ENCODE measurements at places on chromosomes 12 and 14.

DNA sequence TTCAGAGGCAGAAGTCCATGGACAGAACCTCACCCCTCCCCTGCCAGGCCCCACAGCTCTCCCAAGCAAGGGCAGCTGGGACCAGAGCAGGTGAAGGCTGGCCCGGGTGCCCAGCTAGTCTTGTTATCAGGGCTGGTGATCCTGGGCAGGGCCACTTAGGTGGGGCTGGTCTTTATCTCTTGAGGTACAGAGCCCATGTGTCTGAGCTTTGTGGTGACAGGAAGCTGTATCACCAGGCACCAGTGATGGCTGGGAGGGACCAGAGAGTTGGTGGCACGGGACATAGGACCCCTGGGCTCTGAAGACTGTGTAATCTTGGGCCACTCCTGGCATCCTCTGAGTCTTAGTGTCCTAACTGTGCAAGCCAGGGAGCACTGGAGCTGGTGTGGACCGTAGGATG lies 12.8 kb upstream of the HPD start:
- no peak for DNase-seq

DNA sequence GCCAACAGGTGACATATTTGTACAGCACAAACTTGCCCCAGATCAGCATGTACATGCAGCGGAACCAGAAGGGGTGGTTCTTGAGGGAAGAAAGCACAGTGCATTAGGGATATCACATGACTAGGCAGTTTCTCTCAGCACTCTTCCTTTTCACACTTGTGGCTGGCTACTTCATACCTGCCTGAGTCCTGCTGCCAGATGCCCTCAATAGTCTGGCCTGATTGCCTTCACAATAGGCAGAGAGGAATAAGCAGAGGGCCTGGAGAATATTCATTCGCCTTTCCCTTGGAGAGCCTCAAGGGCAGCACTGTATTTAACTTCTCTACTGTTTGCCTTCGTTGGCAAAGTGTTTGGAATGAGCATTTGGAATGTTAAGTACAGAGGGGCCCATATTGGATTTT lies 7.9 kb downstream of the EMG1 start:
- DNase-seq = no peak

DNA sequence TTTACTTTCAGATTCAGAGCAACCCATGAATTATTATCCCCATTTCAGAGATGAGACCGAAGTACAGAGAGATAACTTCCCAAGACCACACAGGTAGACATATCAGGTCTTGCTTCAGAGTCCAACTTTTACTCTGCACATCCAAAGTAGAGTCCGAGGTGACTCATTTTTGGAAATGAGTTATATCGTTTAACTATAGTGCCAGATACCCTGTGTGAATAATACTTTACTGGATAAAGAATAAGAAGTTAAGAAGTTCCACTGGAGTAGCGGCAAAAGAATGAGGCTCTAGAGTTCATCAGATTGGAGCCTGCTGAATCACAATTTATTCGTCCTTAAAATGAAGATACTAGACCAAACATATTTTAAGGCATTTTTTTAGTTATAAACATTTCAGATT lies 124.7 kb downstream of the EPS8 start:
- peak; percentile 6 for DNase-seq

DNA sequence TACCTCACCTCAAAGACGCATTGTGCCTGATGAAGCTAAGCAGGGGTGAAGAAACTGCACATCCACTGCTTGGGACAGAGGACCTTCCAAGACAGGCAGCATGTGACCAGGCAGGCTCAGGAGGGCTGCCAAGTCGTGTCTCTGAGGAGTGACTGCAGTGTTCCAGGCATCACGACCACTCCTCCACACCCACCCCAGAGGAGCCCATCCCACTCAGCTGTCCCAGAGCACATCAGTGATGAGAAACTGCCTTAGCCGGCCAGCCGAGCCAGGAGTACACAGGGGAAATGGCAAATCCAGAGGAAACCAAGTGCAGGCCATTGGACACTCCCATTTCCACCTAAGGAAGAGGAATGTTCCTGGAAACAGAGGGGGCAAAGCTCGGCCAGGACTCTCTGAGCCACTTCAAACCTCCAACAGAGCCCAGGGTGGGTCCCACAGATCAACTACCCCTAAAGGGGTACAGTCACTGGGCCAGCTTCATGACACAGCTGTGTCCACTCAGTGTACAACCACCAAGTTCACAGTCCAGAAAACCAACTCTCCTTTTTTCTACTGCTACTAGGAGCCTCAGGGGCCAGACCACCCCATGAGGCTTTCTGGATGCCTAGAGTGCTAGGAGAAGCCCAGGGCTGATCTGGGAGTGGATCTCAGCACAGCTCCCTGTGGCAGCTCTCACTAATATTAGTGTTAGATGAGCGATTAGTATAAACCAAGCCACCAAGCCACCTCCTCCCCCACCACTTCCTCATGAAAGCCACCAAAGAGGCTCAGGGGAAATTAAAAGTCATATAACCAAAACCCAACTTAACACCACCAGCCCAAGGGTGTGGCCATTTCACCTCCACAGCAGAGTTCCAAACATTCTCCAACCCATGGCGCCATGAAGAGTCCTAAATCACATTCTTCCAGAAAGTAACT lies 15.4 kb downstream of the PXN start:
- no peak for DNase-seq

DNA sequence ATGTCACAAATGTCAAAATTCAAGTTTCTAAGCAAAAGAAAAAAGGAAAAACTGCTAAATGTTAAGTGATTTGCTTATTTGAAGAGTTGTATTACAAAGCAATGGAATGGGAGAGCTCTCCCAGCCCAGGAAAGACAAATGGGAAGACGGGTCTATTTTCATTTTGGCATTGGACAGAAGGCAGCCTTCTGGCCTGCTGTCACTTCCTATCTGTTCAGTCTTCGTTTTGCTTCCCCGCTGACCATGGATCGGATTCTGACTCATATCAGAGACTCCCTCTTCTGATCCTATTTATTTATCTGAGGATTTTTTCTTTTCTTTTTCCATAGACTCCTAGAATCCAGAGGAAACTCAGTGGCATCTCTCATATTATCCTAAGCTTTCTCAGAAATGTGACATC lies 634.9 kb downstream of the DIO2 start:
- no peak for DNase-seq

DNA sequence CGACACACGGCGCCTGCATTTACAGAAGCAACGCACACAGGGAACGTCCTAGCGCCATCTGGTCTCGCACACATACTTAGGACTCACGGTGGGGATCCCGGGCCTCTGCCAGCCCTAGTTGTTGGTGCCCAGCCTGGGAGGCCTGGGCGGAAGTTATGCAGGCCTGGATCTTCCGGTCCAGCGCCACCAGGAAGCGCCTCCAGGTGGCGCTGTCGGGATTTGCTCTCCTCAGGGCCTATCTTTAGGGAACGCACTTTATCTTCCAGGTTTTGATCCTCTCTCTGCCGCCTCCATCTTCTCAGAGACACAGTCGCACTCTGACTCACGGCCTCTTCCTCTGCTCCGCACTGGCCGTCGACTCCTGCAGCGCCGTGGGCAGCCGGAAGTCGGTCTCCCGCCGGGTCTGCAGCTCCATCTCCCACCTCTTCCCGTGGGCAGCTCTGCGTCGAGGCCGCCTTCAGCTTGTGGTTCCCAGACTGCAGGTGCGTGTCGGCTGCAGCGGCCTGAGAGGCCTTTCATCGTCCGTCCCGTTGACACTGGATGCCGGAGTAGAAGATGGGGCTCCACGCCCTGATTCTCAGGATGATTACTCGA lies 760.4 kb downstream of the TMEM121 start:
- no peak for DNase-seq

- no peak for DNase-seq
Measured at GRCh38 chr14:39109893-39110715, 4.0 kb upstream of the GEMIN2 start.

- no peak for DNase-seq
Measured at GRCh38 chr12:12214635-12215131, 52.2 kb downstream of the LRP6 start.

- DNase-seq = no peak
Measured at GRCh38 chr12:86729739-86730138, 473.5 kb upstream of the MGAT4C start.

GRCh38 chr12:47979166-47979565 lies 15.8 kb downstream of the TMEM106C start:
- DNase-seq = no peak

Measured in A549 (cell line).